ENCODE measurements at places on chromosomes 5 and 9.

GRCh38 chr5:77642738-77643653 is 4.5 kb upstream of the OTP start:
- DNase-seq: no peak

GRCh38 chr5:68542207-68542606 is 326.7 kb downstream of the PIK3R1 start:
- DNase-seq: no peak

GRCh38 chr9:135791431-135792267 is 89.7 kb downstream of the KCNT1 start:
- no peak for DNase-seq

DNA sequence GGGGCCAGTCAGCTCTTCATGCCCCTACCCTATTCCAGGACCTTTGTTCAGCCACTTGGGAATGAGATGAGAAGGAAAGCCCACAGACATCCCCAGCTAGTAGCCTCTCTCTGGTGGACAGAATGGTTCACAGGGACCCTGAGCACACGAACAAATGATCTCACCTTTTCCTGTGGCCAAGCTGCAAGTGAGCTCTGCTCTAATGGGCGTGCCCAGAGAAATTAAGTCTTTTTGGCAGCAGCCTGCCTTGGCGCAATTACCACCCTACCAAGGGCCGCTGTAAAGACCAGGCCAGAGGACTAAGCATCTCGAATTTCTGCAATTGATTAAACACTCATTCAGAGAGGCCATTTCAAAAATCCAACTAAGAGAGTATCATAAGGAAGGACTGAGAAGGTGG is 56.0 kb downstream of the WHRN start:
- DNase-seq: no peak

GRCh38 chr9:10875752-10876151 is 262.9 kb upstream of the PTPRD start:
- no peak for DNase-seq
